ENCODE measurements at places on chromosomes 5 and 9. TPM values are rescaled to one million over a fixed set of nuclear protein-coding genes. Genes with fewer than 3 reads are reported as not detected.

PRRC1 gene
- 68.2 TPM for total RNA-seq

YTHDC2 gene
- total RNA-seq, result 26.3 TPM

PCDHA9 gene
- total RNA-seq, result 0.43 TPM

LHX3 gene
- not detected for total RNA-seq

WWC1 gene
- total RNA-seq, result 27.7 TPM

GABBR2 gene
- under 0.01 TPM for total RNA-seq

MAMDC2 gene
- 0.68 TPM for total RNA-seq

ASS1 gene
- total RNA-seq, result 460 TPM

PCDHA13 gene
- total RNA-seq, result 2.6 TPM

KIF4B gene
- total RNA-seq, result under 0.01 TPM

PTPDC1 gene
- 9.2 TPM for total RNA-seq

OTULINL gene
- 0.36 TPM for total RNA-seq

GRM6 gene
- total RNA-seq, result not detected

ROPN1L gene
- total RNA-seq, result 0.07 TPM

KYAT1 gene
- total RNA-seq, result 8.2 TPM

C9orf50 gene
- not detected for total RNA-seq

IFNK gene
- total RNA-seq, result not detected

ASTN2 gene
- total RNA-seq, result 2.0 TPM

SOHLH1 gene
- not detected for total RNA-seq

CER1 gene
- not detected for total RNA-seq

RNF224 gene
- under 0.01 TPM for total RNA-seq

PCDHGA2 gene
- total RNA-seq, result 1.00 TPM

DDX4 gene
- under 0.01 TPM for total RNA-seq

OLFML2A gene
- total RNA-seq, result 128 TPM
